ENCODE measurements at places on chromosomes 3 and 15.

DNA sequence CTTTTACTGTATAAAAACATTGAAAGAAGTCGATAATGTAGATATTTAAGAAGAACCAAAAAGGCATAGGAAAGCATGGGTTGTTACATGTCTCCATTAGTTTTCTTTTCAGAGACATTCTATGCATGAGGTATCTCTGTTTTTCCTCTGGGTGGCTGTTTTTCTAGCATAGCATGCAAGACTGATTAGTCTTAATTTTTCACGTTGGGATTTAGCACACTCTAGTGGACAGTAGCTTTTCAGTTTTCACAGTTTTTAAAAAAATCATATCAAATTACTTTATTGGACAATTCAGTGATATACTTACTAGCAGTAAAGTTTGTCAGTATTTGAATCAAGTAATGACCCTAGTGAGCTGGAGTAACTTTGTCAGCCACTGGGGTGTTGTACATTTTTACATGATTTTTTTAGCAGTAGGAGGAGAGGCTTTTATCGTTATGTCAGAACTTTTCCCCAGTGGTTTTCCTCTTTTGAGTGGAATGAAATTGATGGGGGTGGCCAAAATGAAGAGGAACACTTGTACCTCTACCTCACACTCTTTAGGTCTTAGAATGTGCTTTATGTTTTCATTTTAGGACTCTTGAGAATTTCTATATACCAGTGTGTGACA is 57.2 kb downstream of the SEC22A start:
- no peak for DNase-seq

GRCh38 chr15:84889313-84889990 is 5.0 kb downstream of the SLC28A1 start:
- no peak for DNase-seq

DNA sequence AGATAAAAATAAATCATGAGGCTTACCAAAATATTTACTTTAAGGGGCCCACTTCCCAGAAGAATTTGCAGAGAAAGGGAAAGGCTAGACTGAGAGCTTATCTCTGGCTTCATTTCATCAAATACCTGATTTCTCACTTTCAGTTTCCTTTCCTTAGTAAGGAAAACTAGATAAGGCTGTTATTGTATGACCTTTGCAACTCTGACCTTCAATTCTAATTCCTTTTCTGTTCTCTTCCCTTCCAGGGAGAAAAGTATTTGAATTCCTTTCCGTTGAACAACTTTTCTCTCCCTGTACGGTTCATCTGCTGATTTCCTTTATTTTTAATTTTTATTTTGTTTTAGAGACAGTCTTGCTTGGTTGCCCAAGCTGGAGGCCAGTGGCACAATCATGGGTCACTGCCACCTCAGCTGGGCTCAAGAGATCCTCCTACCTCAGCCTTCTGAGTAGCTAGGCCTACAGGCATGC is 7.1 kb upstream of the PXK start:
- DNase-seq = no peak

DNA sequence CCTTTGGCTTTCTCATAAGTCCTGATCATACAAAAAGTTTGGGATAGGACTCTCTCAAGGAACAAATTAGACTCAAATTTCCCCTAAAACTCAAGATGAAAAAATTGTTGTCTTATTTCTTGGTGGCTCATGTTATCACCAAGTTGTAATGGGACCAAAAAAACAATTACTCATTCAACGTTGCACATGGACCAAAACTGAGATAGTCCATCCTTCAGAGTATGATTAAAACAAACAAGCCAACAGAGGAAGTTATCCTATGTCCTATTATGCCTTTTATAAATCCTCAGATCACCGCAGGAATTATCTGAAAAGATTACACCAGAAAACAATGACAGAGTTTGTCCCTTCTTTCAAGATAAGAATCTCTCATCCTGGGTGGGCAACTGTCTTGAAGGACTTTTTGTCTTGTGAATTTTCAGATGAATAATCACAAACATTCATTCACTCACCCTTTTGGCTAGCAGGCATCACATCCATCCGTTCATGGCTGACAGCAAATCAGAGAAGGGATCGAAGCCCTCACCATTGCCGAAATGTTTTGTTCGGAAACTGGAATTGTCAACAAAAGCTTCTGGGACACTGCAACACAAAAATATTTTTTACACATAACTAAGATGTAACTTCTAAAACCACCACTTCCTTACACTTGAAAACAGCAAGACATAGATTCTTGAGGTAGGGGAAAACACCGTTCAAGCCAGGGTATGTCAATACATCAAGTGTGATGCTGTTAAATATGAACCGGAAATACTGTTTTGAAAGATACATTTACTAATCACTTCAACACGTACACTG is 90.4 kb downstream of the FOXP1 start:
- DNase-seq = no peak

- no peak for DNase-seq
These were observed 175.5 kb downstream of the CFAP20DC start for GRCh38 chr3:58874248-58874741.

GRCh38 chr3:46325645-46326300 is 28.1 kb upstream of the CCR2 start:
- no peak for DNase-seq

DNA sequence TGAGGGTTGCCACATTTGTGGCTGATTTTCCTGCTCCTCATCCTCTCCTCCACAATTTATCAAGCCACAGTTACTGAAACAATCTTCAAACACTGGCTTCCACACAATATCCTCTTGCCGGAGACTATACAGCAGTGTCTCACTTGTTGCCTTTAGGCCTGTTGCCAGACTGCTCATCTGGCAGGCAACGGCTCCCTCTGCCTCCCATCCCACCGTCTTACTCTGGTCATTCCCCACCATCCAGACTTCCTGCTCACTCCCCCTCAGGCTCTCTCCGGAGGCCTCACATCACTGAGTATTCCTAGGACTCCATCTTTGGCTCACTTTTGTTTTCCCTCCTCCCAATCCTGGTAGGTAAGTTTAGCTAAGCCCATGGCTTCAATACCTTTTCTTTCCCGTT is 301.9 kb downstream of the IL20RB start:
- DNase-seq = no peak

DNA sequence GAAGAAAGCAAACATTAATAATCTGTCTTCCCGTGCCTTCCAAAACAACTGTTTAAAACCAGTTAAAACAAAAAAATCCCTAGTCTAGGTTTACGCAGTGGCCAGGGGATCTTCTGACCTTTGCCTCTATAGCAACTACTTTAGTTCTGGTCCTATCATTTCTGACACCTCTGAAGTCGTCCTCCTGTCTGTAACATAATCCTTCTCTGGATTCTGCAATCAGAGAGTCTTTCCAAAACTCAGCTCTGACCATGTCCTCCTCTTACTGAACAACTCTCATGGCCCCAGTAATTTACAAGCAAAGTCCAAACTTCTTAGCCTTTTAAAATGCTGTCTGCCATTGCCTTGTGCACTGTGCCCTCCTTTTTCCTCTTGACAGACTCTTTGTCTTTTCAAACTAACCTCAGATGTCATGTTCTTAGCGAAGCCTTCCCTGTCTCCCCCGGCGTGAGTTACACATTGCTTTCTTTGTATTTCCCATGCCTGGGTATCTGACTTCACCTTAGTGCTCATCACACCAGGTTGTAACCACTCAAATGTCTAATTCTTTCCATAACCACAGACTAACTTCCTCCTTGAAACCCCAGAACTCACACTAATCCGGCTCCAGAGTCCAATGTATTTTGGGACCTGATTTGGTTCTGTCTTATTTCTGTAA is 105.2 kb upstream of the BNIP2 start:
- DNase-seq = no peak

DNA sequence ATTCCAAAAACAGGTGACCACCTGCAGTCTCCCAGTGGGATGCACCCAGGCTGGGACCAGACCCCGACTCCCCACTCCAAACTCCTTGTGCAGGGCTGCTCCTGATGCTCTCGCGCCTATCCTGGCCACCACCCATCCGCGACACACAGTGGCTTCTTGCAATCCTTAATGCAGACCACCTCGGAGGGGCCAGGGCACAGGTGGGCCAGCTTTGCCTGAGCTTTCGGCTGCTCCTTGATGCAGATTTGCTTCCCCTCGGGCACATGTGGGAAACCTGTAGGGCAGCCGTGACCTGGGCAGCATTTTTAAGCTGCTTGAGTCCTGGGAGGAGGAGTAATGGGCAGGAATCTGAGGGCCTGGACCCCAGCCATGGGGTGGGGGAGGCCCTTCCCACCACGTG is 18.9 kb downstream of the SLC6A11 start:
- DNase-seq = no peak

DNA sequence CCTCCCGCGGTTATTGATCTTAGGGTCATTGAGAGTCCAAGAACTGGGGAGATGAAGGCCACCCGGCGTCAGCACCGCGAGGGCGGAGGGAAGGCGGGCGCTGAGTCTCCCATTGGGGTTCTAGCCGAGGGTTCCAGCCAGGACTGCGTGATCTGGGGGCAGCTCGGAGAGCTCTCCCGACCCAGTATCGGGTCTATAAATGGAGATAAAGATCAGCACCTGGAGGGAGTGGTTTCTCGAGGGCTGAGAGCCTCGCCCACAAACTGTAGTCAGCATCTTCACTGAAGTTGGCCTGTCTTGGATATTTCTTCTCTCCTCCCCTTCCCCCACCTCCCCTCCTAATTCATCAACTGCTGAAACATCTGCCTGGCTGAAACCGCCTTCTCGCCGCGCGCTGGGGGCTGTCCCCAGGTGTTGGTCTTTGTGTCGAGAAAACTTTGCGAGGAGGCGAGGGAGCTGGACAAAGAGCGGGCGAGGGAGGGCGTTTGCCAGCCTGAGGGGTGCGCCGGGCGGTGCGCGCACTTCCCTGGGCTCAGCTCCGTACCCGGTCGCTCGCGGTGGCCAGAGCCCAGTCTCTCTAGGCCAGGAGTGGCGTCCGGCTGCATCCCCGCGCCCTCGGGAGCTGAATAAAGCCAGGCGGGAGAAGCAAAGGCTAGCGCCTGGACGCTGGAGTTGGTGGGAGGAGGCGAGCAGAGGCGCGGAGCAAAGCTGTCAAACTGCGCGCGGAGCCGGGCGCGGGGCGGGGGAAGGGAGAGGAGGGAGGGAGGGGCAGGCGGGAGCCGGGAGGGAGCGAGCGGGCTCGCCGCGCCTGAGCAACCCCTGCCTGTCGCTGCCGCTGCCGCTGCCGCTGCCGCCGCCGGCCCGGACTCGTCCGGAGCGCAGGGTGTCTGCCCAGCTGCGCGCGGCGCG is at the start of gene ST8SIA2:
ST8SIA2 (plus strand) TSS at position 811 of the 909 bp plus-strand sequence. CDS start 184 bp downstream, outside the sequence.
- no peak for DNase-seq

GRCh38 chr15:70197318-70197944 is 99.7 kb upstream of the TLE3 start:
- no peak for DNase-seq

- DNase-seq = no peak
These were observed 51.0 kb downstream of the ZDHHC19 start for GRCh38 chr3:196159952-196160804.

- no peak for DNase-seq
These were observed 4.4 kb upstream of the COL8A1 start for GRCh38 chr3:99633887-99634558.

DNA sequence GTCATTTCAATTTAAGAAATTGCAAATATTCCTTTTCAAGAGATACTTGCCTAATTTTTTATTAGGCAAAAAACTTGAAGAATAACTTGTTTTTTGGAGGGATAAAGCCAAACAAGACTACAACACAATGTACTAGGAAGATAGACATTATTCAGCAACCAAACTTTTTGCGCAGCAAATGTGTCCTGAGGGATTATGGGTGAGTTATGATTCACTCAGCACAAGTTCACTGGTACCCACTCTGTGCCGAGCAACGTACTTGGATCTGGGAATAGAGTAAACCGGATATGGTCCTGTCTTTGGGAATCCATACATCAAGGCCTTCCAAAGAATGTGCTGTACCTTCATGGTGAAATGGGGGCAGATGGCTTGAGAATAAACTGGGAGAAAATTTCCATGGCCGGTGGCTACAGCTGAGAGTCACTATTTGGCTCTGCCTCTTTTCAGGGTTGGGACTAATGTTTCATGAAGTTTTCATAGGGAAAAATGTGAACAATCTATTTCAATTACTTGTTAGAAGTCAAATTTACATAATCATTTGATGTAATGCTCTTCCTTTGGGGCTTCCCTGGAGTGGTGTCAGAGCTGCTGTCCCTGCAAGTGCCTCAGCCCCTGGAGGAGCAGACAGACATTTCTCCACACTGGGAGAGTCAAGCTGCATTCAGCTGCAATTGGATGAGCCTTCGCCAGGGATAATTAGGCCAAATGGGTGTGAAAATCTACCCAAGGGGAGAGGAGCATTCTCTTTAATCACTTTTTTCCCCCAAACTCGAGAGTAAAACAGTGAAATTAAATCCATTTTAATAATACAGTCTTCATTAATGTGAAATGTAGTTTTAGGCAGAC is 315.2 kb downstream of the CLSTN2 start:
- no peak for DNase-seq

GRCh38 chr15:41794081-41794480 is 19.8 kb downstream of the MAPKBP1 start:
- no peak for DNase-seq

GRCh38 chr3:151766454-151766853 is 32.7 kb downstream of the AADACL2 start:
- no peak for DNase-seq

DNA sequence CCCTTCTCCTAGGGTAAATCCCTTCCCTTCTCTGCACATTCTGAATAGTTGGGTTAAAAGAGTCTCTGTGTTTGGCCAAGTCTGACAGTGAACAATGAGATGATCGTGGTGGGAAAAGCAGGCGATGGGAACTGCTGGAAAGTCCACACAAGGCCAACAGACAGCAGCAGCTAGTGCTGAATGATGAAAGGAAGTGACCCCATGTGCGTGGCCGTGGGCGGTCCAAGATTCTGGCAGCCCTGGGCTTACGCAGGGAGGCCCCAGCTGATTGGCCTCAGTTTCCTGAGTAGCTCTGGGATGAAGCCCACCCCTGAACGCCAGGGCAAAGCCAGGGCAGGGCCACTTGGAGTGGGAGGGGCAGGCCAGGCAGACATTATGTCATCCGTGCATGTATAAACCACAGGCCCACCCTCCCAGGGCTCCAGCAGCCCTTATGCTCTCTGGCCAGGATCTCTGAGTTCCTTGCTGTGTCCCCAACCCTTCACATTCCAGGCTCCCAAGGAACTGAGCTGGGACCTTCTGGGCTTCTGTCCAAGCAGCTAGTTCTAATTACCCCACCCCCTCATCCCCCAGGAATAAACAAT is 57.8 kb downstream of the CDC25A start:
- DNase-seq = peak; percentile 49

- DNase-seq = no peak
These were observed 4.1 kb upstream of the CLPX start for GRCh38 chr15:65189102-65189740.

DNA sequence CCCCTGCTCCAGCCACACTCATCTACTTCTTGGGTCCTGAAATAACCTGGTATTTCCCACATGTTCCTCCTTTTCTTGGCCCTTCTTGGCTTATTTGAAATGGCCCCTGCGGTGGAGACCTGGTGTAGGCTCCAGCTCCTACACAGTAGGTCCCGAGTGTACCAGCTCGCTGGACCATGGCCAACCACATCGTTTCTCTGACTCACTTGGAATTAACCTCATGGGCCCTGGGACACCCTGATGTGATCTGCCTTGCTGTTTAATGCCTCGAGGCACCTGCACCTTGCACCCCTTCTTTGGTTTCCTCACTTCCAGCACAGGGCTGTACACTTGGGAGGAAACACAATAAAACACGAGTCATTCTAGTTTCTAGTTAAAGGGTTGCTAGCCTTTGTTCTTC is 60.3 kb downstream of the FEM1B start:
- DNase-seq = no peak
